CD4-positive, alpha-beta T cell treated with Interleukin-6 for 4 hours (primary cell): ENCODE measurements at places on chromosomes 12 and 14.

DNA sequence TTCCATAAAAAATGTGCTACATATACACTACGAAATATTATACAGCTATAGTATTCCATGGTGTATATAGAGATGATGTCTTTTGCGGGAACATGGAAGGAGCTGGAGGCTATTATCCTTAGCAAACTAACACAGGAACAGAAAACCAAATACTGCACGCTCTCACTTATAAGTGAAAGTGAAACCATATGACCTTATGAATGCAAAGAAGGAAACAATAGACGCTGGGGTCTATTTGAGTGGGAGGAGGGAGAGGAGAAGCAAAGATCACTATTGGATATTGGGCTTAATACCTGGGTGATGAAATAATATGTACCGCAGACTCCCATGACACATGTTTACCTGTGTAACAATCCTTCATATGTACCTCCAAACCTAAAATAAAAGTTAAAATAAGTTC is 142.8 kb downstream of the LRFN5 start:
- DNase-seq, result no peak

DNA sequence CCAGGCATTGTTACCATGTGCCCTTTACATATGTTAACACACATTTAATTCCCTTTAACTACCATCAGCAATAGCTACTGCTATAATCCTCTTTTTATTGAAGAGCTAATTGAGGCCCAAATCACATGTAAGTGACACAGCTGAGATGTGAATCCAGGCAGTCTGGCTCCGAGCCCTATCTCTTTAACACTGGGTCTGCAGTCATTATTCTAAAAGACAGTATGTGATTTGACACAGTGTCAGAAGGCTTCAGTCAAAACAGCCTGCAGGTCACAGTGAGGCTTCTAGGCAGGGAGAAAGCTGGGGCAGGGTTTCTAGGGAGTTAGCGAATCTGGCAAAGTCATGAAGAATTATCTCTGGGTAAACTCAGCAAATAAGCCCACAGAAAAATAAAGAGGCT is 148.2 kb downstream of the KIF21A start:
- DNase-seq, result no peak

GRCh38 chr12:18861287-18861858 is 123.5 kb downstream of the CAPZA3 start:
- no peak for DNase-seq

DNA sequence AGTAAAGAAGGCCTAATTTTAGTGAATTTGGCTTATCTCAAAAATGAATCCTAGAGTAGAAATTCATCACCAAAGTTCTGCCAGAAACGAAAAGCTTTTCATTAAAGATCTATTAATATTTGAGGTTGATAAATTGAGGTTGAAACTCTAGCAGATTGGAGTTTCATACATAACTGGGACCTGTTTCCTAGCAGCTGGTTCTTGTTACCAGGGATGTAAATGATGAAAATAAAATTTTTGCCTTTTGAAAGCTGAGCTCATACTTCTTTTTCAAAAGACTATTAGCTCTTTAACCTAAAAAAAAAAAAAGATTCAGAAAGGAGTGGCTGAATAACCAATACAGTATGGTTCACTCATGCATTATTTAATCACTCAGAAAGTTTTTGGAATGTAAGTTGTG is 98.3 kb downstream of the PTGER2 start:
- DNase-seq, result no peak

- no peak for DNase-seq
Observed at GRCh38 chr12:106299202-106299774, 3.2 kb upstream of the TCP11L2 start.

GRCh38 chr12:78878459-78878858 is 13.9 kb downstream of the SYT1 start:
- DNase-seq, result no peak
